CD4-positive, alpha-beta T cell treated with Interleukin-10 for 1 hour (primary cell): ENCODE measurements at places on chromosomes 5 and 9.

GRCh38 chr5:138466900-138467710, 1.8 kb downstream of the EGR1 start:
- DNase-seq, result no peak

GRCh38 chr5:1349246-1349645, 4.3 kb upstream of the CLPTM1L start:
- DNase-seq, result no peak

DNA sequence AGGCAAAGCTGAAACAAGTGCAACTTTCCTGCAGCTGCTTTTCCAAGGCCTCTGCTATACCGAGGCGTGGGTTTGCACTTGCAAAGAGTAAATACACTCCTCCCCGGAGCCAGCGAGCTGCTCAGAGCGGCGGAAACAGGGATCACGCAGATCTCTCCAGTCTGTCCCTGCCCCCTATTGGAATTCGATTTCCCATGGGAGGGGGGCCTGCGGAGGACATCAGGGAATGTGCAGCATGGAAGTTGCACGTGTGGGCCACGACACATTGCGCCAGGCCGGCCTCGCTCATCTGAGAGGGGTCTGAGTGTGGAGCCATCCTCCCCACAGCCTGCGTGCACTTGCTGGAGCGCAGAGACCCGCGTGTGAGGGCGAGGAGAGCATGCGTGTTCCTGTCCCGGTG, 104.3 kb upstream of the PHYKPL start:
- no peak for DNase-seq

- DNase-seq, result no peak
These were observed 241.3 kb downstream of the DEPDC1B start for GRCh38 chr5:60458666-60459065.

GRCh38 chr5:533243-533954, 9.2 kb upstream of the SLC9A3 start:
- DNase-seq, result no peak

DNA sequence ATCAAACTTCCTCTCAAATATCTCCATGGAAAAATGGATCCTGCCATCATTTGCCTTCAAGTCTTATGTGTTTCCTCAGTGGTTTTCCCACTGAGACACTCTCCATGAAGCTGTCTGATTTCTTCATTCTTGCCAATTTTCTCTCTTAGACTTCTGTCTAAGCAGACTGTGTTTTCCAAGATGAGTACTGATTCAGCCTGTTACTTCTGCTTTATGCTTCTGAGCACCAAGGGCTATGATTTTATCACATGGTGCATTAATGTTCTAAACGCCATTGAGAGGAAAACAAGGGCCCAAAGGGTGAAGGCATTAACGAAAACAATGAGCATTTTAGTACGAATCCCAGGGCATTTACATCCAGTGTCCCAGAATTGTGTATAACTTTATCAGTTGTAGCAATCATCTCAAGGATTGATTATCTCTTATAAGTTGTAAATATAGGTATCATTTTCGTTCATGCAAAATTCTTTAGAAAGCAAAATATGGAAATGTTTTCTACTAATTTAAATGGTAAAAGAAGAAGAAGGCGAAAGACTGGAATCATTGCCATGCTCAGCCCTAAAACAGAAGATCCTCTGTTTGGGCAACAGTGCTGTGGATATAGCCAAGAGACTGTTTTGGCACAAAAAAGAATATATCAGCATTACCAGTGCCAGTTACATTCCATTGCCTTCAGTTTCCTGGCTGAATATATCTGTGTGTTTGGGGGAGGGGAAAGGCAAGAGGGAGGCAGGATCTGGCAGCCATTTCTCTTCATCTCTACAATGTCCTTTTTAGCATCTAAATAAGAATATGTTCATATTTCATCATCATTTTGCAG, 537.6 kb downstream of the ANXA1 start:
- no peak for DNase-seq

GRCh38 chr9:91143162-91143561, 218.6 kb downstream of the AUH start:
- DNase-seq, result no peak

DNA sequence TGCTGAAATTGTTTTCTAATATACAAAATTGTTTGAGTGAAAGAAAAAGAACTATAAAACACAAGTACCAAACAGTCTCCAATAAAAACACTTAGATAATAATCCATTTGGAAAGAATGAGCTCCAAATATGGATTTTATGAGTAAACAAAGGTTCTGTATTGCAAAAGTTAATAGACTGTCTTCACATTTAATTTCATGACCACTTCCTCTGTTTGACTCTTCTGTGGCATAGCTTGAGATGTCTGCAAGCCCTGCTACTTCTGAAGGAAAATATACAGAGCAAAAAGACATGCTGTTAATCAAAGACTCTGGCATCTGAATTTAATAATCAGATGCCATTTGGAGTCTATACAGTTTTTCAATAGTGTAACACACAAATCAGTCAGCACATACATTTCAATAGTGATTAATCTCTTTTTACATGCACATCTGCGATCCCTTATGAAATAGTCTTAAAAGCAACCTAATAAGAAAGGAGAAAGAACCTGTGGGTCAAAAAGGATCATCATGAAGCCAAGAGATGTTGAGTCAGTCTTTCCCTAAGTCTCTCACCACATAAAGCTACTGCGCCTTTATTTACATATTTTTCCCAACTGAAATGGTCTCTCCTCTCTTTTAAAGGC, 165.4 kb upstream of the LHFPL2 start:
- no peak for DNase-seq

DNA sequence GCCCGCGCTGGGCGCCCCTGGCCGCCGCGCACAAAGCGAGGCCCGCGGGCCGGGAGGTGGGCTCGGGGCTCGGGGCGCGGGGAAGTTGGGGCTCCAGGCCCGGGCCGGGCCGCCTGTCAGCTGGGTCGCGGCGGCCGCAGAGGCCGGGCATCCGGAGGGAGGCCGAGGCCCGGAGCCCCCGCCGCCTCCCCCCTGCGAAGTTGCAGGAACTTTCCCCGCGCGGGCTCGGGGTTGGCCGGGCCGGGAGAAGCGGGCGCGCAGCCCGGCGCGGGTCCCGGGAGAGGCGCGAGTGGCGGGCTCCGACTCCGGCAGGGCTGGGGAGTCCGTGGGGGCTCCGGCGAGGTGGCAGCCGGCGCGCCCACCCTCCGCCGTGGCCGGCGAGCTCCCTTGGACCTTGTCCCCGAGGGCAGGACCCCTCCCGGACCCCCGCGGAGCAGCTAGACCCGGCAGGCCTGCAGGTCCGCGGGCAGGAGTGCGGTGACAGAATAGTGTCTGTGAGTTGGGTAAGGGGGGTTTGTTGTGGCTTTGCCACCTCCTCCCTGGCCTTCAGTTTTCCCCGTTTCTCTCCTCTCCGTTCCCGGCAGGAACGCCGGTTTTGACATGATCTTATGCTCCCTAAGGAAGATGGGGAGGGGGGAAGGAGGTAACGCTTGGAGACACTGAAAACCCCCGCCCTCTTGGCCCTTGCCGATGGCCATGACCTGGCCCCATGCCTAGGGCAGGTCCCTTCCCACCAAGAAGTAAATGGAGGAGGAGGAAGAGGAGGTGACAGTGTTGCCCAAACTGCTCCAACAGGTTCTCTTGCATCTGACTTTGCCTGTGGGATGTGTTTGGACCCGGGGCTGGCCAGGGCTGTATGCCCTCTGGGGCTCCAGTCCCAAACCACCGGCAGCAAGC, 942 bp downstream of the PHF2 start:
- peak; percentile 9 for DNase-seq

DNA sequence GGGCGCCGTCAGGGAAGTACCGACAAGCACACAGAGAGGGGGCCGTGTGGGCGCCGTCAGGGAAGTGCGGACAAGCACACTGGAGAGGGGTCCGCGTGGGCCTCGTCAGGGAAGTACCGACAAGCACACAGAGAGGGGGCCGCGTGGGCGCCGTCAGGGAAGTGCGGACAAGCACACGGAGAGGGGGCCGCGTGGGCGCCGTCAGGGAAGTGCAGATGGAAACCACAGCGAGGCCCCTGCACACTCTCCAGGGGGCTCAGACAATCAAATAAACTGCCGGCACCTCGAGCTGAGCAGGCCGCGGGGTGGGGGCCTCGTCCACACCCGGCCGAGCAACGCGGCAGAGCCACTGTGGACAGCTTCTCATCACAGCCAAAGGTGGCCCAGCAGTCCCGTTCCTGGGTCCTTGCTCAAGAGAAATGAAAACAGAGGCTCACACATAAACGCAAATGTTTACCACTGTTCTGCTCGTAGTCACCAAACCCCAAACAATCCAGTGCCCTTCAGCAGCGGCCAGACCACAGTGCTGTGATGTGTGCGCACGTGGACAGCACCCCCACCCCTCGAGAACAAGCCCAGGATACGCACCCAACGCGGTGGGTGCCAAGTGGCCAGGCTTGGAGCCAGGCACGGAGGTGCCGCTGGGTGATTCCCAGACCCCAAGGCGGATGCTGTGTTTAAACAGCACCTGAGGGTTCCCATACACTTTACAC, 24.7 kb downstream of the TPPP start:
- DNase-seq, result no peak

DNA sequence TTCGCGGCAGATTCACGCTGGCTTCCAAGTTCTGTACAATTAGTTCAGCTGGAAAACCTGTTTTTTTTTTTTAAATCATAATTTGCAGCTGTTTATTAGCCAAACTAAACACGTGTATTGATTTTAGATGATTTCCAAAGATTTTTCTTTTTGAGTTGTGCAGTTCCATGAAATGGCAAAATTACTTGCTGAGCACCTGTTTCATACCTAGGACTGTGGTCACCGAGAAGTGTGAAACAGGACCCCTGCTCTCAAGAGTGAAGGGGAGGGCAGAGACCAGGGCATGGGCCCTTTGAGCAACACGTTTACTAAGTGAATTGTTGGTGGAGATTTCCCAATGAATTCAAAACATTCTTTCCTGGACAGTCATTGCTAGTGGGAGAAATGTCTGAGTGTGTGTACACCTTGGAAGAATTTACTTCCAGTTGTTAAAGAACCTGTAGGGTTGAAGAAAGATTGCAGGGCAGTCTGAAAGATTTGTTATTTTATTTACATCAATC, 688 bp downstream of the SNX24 start:
- no peak for DNase-seq

GRCh38 chr5:129460936-129461710, 1.0 kb downstream of the ADAMTS19 start:
- no peak for DNase-seq

GRCh38 chr9:34994900-34995669, 5.5 kb downstream of the DNAJB5 start:
- no peak for DNase-seq

DNA sequence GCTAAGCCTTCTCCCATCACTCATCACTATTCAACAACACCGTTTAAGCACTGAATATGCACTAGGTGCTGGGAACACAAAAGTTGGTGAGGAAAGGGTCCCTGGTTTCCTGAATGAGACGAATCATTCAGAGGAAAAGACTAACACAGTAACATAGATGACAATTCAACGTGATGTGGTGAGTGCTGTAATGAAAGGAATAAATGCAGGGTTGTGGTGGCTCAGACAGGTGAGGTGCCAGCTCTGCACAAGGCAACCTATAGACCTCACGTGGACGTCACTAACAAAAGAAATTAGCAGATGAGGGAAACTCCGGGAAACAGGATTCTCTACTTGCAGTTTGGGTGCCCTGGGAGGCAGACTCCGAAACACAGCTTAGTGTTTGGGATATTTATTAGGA, 40.0 kb upstream of the ERBIN start:
- DNase-seq, result no peak

GRCh38 chr9:102514541-102514940, 480.6 kb upstream of the CYLC2 start:
- DNase-seq, result no peak

GRCh38 chr5:3022665-3023064, 271.2 kb upstream of the IRX2 start:
- no peak for DNase-seq

- peak; percentile 22 for DNase-seq
These were observed 662 bp downstream of the SUSD3 start for GRCh38 chr9:93059011-93059714.

DNA sequence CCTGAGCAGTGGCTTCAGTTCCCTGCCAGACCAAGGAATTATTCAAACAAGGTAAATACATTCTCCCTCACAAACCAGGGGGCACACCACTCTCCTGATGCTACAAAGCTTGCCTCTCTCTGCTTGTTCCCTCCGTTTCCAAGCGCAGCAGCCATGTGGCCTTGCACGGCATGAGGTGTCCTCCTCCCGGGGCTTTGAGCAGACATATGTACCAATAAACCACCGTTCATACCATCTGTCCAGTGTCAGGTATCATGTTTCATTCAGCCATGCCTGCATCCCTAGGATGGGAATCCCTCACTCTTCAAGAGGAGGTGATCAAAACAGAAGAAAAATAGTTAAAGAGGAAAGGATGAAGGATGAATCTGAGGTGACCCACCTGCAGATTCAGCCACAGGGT, 282.7 kb downstream of the ENC1 start:
- no peak for DNase-seq

DNA sequence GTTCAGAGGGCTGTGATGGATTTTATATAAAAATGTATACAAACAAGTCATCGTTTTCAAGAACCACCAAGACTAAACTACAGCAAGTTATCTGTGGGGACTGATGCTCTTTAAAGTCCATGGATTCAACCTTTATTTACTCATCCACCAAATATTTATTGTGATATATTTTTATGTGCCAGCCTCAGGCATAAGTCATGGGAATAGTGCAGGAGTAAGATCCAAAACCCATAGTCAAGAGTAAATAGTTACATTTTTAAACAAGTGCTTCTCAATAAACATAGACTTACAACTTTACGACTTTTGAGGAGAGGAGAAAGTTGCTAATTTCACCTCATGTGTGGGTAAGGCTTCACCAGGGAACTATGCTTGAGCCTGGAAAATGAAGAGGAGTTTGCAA, 24.6 kb downstream of the MACIR start:
- DNase-seq, result no peak

DNA sequence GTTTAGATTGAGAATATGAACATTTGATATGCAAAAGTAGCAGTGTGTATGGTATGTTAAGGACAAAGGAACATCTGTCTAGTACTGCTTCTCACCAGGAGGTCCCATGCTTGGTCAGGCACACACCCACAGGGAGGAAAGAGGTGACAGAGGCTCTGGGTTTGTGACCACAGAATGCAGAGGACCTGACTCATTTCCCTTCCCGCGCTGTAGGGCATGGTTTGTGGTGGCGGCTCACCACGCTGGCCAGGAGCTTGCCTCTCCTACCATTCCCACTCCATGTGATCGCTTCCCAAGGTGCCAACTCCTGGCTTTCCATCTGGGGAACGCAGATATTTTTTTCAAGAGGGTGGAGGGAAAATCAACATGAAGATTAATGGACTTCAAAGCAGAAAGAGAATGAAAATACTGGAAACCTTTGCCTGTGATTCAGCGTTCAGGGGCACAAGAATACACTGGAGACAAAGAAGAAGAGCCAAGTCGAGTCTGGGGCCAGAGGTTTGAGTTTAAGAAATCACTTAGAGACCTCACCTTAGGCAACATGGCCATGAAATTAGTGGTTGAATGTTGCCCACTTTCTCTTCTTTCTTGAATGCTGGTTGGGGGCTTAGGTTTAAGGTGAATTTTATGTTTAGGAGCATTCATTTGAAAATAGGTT, 477.8 kb downstream of the CCDC171 start:
- no peak for DNase-seq

- DNase-seq, result no peak
These were observed 101.3 kb downstream of the NUDT12 start for GRCh38 chr5:103461243-103461642.

- peak; percentile 51 for DNase-seq
These were observed 97.1 kb downstream of the UNC13B start for GRCh38 chr9:35258660-35259474.

GRCh38 chr9:5560443-5561100, 50.2 kb downstream of the PDCD1LG2 start:
- no peak for DNase-seq

GRCh38 chr9:114834386-114834785, 28.5 kb upstream of the TNFSF15 start:
- no peak for DNase-seq
